ENCODE measurements at places on chromosomes 1 and 21. TPM values are rescaled to one million over a fixed set of nuclear protein-coding genes. Genes with fewer than 3 reads are reported as not detected.

DNA sequence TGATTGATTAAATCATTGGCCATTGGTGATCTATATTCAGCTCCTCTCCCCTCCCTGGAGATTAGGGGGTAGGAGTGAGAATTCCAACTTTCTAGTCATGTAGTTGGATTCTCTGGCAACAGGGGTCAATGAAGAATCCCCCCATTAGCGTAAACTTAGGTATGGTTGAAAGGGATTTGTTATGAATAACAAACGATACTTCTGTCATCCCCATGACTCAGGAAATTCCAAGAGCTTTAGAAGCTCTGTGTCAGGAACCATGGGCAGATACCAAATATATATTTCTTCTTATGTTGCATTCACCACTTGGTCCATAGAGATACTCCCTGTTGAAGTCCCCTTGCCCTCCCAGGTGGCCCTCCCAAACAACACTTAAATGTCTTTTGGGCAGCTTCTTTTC is 124.5 kb downstream of the DNM3 start:
- H3K4me1 ChIP-seq: no peaks in the 10 kb centered on the region
- DNase-seq: no peak
- H3K4me3 ChIP-seq: no peak overlapping the region
- no peaks in the 10 kb centered on the region for H3K36me3 ChIP-seq
- H3K27ac ChIP-seq: no peak overlapping the region

GRCh38 chr1:229819091-229819490 is 193.0 kb downstream of the URB2 start:
- no peaks in the 10 kb centered on the region for H3K4me1 ChIP-seq
- no peaks in the 10 kb centered on the region for H3K36me3 ChIP-seq
- H3K27ac ChIP-seq: no peak overlapping the region
- no peaks in the 10 kb centered on the region for H3K27me3 ChIP-seq
- no peak overlapping the region for H3K4me3 ChIP-seq
- DNase-seq: no peak

TP73 gene
- total RNA-seq: 3.0 TPM

GRCh38 chr1:79817031-79817560 is 810.6 kb upstream of the ADGRL4 start:
- H3K27ac ChIP-seq: no peak overlapping the region
- no peaks in the 10 kb centered on the region for H3K4me1 ChIP-seq
- no peak overlapping the region for H3K4me3 ChIP-seq
- H3K36me3 ChIP-seq: no peaks in the 10 kb centered on the region
- H3K27me3 ChIP-seq: no peaks in the 10 kb centered on the region
- no peak for DNase-seq

LYPD8 gene
- total RNA-seq: not detected

DNA sequence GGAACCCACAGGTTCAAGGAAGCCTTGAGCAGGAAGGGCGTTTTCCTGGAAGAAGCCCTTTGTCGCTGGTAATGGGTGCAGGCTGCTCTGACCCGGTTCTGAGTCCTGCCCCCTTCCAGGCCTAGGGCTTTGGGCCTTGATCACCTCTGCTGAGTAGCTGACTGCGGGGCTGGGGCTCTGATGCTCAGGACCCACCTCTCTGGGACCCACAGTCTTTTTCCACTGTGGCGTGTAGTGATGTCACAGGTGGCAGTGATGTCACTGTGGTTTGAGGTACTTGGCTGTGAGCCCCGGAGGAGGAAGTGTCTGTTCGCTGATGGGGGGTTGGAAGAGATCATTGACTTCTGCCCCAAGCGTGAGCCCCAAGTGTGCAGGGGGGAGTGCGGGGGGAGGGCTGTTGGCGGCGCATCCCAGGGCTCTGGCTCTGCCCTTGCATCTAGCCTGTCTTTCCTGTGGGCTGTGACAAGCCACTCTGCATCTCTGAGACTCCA is 6.9 kb downstream of the TNFRSF1B start:
- H3K27ac ChIP-seq: no peak overlapping the region
- H3K4me3 ChIP-seq: no peak overlapping the region
- H3K36me3 ChIP-seq: no peaks in the 10 kb centered on the region
- H3K27me3 ChIP-seq: peaks cover 2% of the 10 kb centered on the region
- no peak for DNase-seq
- peaks cover 40% of the 10 kb centered on the region for H3K4me1 ChIP-seq

DNA sequence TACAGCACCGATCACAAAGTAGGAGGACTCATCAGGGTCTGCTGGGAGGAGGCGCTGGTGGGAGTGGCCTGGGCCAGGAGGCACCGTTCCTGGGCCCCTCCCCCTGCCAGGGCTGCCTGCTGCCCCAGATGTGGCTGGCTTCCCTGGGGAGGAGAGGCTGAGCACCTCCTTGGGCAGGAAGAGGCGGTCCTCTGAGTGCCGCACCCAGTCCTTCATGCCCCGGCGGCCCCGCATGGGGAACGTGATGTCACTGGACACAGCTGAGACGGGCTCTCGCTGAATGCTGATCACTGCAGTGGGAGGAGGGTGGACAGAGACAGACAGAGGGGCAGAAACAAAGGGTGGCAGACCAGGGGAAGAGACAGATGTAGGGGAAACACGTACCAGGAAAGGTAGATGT is 24.8 kb downstream of the ADGRB2 start:
- H3K27me3 ChIP-seq: no peaks in the 10 kb centered on the region
- H3K36me3 ChIP-seq: peaks cover 95% of the 10 kb centered on the region
- H3K4me3 ChIP-seq: no peak overlapping the region

DNA sequence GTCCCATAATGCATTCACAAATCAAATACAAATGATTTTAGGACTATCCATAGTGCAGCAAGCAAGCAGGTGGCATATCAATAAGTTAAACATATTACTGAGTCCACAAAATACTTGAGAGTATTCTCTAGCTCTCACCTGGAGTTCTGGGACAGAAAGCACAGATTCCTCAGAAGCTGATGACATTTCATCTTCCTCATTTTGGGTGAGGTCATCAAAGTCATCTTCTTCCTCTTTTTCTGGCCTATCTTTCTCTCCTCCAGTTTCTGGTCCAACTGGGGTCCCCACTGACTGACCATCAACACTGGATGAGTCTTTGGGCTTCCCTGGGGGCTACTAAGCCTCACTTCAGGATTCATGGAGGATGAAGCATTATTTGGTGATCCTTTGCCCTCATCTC is 38.9 kb downstream of the YY1AP1 start:
- H3K4me1 ChIP-seq: peaks cover 20% of the 10 kb centered on the region
- no peak overlapping the region for H3K27ac ChIP-seq

DNA sequence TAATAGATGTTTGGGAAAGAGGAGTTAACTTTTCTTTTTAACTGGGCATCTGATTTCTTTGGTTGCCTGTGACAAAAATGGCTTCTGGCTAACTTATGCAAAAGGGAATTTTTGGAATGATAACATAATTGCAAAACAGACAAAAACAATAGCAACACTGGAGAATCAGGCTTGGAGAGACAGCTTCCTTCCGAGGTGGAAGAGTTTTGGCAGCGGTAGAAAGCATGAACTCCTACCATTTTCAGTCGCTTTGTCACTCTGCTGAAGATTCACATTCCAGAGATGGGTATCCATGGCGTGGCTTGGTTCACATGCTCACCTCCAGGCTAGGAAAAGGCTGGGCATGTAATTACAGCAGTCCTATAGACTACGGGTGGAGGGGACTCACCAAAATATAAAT is 17.2 kb upstream of the FGGY start:
- DNase-seq: no peak
- H3K27me3 ChIP-seq: no peaks in the 10 kb centered on the region
- no peaks in the 10 kb centered on the region for H3K36me3 ChIP-seq

PLEKHO1 gene
- 47.0 TPM for total RNA-seq

GPA33 gene
- 0.44 TPM for total RNA-seq

FBXO44 gene
- 33.3 TPM for total RNA-seq

LAMB3 gene
- 0.89 TPM for total RNA-seq

MPL gene
- total RNA-seq: 0.11 TPM

SGIP1 gene
- total RNA-seq: 66.7 TPM

- H3K4me3 ChIP-seq: peak overlapping the region; percentile 41
- DNase-seq: peak; percentile 51
- peaks cover 33% of the 10 kb centered on the region for H3K27me3 ChIP-seq
- H3K27ac ChIP-seq: peak overlapping the region; percentile 58
- H3K36me3 ChIP-seq: no peaks in the 10 kb centered on the region
Measured at GRCh38 chr1:94247138-94248094, 10.0 kb upstream of the ARHGAP29 start.

MYCL gene
- total RNA-seq: 6.1 TPM

SEMA4A gene
- total RNA-seq: 15.9 TPM

All from spinal cord (tissue), 10 donors.